NAMALWA (cell line): ENCODE measurements at places on chromosomes 1 and 21.
A peak's percentile ranks its signal among the peaks of the same experiment; 100 is the strongest.

DNA sequence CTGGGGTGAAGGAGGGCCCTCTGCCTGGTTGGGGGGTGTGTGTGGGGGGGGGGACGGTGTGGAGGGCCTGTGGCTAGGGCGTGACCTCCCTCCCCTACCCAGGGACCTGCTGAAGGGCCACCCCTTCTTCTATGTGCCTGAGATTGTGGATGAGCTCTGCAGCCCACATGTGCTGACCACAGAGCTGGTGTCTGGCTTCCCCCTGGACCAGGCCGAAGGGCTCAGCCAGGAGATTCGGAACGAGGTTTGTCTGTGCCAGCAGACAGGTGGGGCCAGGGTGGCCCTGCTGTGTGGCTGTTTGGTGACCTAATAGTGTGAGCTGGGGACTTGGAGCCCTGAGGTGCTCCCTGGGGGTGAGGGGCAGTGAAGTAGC, 43.9 kb downstream of the COQ8A start:
- DNase-seq, result no peak

- DNase-seq, result no peak
Measured at GRCh38 chr1:36733748-36734147, 251.0 kb upstream of the CSF3R start.

DNA sequence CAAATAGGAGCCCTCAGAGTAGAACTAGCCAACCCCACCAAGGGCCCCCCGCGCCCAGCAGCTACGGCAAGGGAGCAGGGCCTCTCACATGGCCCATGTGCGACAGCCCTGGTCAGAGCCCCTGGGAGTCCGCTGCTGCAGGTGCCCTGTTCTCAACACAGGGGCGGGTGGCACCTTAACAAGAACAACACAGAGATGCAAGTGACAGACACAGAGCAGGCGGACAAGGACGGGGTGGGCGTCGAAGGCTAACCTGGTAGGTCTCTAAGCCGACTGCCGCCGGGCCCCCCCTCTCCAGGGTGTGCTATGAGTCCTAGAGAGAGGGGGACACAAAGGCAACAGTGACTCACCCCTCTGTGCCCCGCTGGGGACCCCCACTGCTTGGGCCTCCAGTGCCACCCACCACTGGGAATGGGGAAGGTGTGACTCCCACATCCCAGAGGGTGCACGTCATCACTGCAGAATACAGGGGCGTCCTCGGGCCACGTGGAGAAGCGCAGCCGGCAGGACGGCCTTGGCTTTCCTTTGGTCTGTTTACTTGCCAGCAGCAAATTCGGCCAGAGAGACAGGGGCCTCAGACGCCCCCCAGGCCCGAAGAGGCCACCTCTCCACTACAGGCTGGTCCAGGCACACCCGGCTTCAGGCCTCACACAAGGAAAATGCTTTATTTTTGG, 44.8 kb downstream of the PRDM15 start:
- peak; percentile 58 for DNase-seq

GRCh38 chr21:21232320-21232719, 234.1 kb downstream of the NCAM2 start:
- peak; percentile 53 for DNase-seq

DNA sequence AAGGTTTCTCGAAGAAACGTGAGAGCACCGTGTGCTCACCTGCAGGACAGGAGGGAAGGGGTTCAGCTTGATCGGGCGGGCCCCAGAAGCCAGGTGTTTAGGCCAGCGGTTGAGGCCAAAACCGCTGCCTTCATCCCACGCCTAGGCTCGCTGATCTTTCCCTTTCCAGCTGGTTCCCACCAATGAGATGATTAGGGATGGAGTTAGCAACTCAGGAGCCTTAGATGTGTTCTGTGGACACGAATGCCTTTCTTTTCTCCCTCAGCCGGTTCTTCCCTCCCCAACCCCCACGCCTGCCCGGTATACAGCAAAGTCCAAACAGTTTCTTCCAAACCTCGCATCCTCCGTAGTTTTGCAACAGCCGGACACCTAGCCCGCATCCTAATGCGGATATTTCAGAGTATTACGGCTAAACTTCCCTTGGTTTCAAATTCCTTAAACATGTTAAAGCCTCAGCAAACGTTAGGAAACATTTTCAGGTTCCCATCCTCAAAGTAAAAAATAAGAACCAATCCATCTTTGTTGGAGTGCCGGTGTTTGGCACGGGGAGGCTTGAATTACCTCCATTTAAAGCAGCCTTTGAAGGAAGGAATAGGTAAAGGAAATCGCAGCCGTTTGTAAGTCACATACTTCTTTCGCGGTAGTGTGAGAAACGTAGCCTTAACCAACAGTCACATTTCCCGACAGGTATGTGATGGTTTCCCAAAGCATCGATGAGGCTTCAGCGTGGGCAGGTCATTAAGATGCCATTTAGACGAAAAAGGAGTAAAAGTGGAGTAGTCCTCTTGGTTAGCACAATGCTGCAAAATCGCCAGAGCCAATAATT, 1.1 kb downstream of the LRRC8C start:
- no peak for DNase-seq

DNA sequence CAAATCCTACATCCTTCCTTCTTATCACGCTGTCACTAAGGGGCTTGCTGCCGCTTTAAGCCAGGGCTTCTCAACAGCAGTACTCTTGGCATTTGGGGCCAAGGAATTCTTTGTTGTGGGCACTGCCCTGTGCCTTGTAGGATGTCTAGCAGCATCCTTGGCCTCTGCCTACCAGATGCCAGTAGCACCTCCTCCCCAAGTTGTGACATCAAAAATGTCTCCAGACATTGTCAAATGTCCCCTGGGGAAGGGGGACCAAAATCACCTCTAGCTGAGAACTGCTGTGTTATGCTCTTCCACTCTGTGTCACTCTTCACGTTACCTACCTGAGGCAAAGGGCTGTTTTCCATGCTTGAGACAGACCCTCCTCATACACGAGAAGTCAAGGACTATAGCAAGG, 400.3 kb upstream of the POU3F1 start:
- DNase-seq, result no peak

DNA sequence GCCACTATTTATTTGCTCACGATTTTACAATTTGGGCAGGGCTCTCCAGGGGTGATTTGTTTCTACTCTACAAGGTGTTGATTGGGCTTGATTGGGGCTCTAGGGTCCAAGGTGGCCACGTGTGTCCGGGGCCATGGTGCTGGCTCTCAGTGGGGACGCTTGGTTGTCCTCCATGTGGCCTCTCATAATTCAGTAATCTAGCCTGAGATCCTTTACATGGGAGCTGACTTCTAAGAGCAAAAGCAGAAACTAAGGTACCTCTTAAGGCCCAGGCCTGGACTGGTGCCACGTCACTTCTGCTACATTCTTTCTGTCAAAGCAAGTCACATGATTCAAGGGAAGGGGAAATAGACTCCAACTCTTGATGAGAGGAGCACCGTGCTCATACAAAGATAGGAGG, 8.1 kb upstream of the PSRC1 start:
- no peak for DNase-seq

GRCh38 chr1:21139601-21140000, 37.1 kb downstream of the EIF4G3 start:
- DNase-seq, result peak; percentile 41

DNA sequence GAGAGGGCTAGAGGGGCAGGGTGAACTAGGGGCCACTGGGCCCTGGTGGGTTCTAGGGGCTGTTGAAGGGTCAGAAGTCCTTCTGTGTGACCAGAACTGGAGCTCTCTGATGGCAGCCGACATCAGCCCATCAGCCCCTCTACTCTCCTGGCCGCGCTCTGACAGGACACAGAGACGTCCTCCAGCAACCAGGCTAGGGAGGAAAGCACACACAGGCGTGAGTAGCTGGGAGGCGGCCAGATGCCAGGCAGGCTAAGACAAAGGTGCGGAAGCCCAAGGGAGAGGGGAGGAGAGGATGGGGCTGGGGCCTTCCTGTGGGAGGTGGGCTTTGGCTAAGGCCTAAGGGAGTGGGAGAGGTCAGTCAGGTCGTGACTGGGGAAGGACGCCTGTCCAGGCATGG, 50.8 kb downstream of the OLFML2B start:
- no peak for DNase-seq

- DNase-seq, result peak; percentile 68
Measured at GRCh38 chr1:84122780-84123382, 21.2 kb upstream of the PRKACB start.

DNA sequence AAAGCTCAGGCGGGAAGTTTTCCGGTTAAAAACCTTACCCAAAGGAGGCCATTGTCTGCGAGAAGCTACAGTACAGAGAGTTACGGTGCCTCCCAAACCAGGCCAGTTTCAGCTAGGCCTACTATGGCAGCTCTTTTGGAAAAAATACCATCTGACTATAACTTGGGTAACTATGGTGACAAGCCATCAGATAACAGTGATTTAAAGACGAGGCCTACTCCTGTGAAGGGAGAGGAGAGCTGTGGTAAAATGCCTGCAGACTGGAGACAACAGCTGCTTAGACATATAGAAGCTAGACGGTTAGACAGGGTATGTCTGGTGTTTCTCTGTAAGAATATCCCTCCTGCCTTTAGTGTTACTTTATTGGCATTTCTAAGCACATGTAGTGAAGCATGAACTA, 165.9 kb downstream of the LRRC40 start:
- no peak for DNase-seq

- DNase-seq, result no peak
Measured at GRCh38 chr1:27026621-27027574, 14.2 kb upstream of the TENT5B start.

GRCh38 chr1:239040523-239040922, 345.8 kb upstream of the CHRM3 start:
- DNase-seq, result no peak

GRCh38 chr1:15708486-15709137, 24.5 kb downstream of the PLEKHM2 start:
- no peak for DNase-seq

DNA sequence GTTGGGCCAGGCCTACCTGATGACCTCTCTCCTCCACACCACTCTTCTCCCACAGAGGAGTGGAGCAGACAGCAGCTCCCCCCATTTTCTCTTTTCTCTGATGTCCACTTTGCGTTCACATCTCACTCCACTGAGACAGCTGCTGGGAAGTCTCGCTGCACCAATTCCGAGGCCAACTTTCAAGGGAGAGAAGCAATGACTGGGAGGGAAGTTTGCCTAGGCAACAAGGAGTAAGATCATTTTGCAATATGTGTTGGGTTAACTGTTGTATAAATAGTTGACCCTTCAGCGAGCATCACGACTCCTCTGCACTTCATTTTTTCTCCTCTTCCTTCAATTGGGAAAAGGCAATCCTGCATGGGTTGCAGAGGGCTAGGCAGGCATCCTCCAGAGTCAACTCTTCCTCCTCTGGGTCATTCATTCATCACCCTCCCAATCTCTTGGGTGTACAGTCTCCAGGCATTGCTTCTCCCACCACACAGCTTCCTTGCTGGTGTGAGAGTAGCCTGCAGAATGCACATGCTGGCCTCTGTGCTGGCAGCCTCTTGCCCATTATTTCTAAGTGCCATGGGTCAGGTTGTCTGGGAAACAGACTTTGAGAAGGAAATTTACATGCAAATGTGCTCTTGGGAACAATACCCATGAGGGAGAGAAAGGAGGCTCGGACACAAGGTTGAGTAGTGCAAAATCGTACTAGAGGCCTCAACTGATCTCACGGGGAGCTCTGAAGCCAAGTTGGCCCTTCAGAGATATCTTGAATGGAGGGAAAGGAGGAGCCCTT, 75.8 kb upstream of the BCAR3 start:
- DNase-seq, result no peak

GRCh38 chr1:61124078-61124477, 41.7 kb downstream of the NFIA start:
- DNase-seq, result no peak

- peak; percentile 90 for DNase-seq
Measured at GRCh38 chr1:119712342-119713038, 756 bp downstream of the PHGDH start.

DNA sequence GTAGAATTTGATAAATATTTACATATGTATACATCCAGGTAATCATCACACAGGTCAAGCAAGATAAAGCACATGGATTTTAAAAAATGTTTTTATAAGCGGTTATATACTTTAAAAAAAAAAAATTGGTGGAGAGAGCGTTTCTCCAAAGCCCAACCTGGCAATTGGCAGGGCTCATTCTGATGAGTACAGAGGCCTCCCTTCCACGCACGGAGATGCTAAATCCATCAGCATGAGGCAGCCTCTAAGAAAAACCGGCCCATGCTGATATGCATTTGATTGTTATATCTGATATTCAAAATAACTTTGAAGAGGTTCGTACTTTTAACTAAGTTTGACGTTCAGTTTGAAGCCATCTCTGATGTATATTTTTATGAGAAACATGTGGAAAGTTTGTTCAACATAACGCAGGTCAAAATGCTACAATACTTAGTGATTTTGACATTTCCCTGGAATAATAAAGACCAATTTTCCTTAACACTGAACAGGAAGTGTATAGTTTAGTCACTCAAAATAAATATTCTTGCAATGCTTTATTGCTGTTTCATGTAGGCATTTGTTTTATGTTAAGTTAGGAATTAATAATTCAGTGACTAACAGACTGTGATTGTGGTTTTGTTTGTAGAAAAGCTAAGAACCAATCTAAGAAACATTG, 151.7 kb downstream of the NR5A2 start:
- DNase-seq, result no peak

DNA sequence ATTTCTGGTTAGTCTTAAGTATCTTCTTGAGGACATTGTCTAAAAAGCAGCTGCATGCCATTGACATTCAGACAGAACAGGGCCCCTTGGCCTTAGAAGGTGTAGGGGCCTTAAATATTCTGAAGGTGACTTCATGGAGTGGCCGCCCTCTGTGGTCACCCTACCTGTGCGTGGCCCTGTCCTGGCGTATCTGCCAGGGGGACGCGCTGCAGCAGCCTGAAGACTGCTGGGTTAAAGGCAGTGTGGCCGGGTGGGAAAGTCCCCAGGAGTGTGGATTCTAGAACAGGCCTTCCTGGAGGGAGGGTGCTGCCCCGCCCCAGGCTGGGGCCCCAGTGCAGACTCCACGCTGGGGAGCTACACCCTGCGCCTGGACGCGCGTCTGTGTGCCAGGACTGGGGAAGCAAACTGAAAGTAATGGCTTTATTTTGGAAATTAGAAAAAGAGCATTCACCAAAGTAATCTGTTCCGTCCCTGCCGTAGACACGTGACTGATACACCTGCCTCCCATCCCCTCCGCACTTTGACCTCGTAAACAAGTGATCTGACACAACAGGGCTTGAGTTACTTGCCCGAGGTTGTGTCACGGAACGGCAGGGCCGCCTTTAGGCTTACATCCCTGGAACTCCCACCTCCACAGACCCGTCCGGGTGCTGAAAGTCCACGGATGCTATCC, 1.8 kb downstream of the AGPAT3 start:
- DNase-seq, result no peak

DNA sequence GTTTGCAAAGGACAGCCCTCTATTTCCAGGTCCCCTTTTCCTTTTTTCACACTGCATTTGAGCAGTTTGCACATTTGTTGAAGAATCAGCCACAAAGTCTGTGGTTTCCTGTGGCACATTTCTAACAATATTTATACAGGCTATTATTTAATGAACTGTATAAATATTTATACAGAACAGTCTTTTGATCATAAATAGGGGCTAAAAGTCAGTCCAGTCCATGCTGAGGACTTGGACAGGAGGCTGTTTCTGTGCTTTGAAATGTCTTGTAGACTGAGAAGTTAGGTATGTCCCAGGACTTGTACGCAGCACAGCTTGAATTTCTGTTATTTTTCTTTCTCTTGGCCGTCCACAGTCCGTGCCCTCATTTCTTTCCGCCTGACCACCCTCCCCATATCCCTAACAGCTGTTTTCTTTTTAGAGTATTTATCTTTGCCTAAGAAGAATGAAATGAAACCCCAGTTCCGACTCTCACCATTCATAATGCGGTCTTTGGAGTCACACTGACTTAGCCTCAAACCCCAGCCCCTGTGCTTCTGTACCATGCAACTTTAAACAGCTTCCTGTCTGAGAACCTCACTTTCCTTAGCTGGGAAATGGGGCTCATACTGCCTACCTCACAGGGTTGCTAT, 19.7 kb downstream of the FGGY start:
- no peak for DNase-seq
